Upper lobe of left lung (tissue), 6 donors: ENCODE measurements at places on chromosomes 5 and 9.

DNA sequence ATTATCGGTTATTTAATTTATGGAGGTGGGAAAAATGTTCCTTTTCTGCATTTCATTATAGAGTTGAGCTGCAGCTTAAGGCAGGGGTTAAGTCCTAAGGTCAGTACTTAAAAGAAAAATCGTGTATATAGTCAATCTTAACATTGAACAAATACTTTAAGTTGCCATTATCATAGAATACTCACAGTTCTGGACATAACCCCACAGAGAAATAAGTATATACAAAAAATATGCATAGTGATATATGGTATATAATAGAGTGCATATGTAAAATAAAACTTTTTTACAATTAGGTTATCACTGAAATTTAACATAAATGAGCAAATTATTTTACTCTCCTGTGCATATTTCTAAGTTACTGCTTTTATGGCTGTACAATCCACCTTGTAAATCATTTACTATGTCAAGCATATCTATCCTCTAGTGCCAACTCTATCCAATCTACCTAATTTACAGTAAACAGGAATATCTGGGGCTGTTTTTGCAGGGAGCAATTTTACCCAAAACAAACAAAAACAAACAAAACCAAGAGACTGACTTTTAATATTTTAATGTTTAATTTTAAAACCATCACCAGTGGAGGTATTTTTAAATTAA lies 28.8 kb downstream of the TTC39B start:
- DNase-seq: no peak

- DNase-seq: peak; percentile 22
Observed at GRCh38 chr5:76083555-76084495, 642 bp downstream of the SV2C start.

DNA sequence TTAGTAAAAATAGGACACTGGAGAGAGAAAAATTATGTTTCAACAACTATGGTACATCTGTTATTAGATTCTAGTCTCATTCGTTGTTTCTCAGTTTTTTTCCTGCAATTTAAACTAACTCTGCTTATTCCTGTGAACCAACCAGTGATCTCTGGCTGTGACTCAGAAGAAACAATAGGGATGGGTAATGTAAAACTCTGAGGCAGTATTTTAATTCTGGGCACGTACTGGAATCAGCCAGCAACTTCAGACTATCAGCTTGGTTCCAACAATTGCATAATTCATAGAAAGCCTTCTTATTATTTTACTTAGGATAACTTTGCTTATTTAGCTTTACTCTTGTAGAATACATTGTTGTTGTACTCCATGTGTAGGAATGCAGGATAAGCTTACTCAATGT lies 28.8 kb downstream of the MLLT3 start:
- no peak for DNase-seq

- peak; percentile 26 for DNase-seq
Observed at GRCh38 chr5:159469496-159470372, 139.4 kb upstream of the IL12B start.

DNA sequence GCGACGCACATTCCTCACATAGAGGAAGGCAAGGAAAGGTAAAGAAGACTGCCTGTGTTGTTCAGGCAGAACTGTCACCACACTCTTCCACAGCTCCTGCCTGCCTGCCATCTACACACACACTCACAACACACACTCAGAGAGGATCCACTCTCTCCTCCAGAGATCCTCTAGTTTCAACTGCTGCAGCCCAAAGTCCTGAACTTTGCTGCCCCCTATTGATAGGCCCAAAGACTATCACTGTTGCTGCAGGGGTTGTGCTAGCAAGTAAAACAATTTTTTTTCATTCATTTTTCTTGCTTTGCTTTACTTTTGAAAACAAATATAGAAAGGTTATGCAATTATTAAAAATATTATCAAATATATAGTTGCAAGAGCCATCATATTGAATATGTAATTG lies 5.9 kb upstream of the CFAP90 start:
- DNase-seq: no peak

GRCh38 chr5:7980881-7981280 lies 111.9 kb downstream of the MTRR start:
- DNase-seq: no peak

DNA sequence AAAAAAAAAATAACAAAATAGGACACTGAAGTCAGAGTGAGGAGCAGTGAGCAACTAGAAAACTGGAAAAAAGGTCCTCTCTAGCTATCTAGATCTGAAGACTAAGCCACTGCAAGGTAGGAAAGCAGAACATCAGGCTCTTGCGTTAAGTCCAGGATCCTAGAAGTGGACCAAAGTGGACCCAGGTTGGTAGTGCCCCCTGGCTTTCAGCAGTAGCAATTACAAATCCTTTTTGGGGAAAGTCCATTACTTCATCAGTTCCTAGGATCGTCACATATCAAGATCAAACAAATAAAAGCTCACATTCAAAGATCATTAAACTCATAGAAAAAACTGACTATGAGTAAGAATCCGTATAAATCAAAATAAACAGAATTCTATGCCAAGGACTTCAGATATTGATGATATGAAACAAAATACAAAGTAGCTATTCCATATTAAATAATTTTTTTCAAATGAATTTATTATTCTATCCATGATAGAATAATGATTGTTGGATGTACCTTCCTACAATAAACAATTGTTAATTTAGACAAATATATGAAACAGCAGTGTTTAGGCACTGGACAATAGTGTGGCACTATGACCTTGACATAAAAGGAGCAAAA lies 6.5 kb upstream of the RICTOR start:
- no peak for DNase-seq

DNA sequence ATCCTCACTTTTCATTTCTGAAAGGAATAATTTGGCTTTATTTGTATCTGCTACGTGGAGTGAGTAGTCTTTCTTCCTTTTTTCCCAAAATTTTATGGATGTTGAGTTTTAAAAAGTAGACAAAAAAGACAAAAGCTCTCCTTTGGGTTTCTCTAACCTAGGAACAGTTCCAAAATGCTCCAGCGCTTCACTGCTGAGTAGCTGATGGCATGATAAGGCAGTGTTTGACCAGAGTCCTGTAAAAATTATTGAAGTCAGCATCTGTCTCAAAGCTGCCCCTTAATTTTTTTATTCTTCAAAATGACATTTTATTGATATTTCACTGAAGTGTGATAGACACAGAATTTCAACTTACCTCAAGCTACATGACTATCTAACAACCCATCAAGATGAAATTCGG lies 219.0 kb downstream of the ADAMTSL1 start:
- DNase-seq: no peak

DNA sequence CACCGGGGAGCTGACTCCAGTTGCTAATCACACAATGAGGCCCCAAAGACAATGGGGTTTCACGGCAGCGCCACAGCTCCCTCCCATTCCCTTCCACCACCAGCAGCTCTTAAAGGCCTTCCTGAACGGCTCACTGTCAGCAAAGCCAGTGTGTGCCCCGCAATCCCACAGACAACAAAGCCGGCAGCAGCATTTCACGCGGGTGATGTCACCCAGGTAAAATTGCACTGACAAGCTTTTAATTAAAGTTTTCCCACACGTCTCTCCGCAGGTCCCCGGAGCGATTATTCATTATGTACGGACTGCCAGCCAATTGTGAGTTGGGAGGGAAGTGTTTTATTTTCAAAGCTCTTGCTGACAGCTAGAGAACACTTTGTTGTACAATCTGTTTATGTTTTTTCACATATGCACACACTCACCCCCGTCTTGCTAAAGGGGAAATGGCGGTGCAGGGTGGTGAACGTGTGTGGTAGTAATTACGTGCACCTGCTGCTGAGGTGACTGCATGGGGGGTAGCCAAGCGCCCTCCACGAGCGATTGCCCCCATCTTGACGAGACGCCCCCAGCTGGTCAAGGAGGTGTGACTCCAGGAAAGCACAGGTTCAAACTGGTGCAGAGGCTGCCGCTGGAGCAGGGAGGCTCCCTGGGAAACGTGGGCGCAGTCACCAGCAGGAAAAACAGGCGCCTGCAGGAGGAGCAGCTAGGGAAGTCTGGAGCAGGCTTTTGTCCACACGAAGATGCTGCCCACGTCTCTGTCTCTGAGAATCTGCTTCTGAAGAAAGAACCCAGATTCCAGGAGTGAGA lies 65.0 kb downstream of the IRX2 start:
- no peak for DNase-seq

DNA sequence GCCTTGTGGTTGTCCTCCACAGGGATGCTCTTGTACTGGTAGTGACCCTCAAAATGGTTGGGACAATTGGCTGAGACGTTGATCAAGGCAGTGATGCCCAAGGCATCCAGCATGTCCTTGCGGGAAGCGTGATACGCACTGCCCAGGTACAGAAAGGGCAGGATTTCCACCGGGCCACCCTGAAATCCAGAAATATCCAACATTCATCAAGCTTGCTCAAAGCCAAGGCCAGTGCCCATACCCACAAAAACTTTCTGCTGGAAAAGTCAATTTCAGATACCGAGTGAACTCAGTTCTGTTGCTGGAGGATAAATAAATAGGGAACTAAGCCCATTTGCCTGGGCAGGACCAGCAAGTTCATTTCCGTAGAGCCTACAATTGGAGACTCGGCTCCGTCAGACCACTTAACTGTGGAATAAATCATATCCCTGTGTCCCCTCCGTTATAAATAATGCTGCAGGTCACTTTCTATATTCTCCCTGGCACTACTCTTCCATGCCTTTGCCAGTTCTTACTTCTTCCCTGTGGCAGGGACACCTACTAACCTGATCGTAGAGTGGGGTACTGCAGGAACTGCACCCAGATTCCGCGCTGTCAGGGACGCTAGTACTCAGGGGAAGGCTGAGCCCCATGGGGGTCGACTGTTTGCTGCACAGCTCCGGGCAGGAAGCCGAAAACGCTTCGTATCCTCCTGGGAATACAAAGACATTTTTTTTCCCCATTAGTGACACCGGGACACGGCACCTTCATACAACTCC lies 1.2 kb downstream of the DUSP1 start:
- DNase-seq: peak; percentile 39

DNA sequence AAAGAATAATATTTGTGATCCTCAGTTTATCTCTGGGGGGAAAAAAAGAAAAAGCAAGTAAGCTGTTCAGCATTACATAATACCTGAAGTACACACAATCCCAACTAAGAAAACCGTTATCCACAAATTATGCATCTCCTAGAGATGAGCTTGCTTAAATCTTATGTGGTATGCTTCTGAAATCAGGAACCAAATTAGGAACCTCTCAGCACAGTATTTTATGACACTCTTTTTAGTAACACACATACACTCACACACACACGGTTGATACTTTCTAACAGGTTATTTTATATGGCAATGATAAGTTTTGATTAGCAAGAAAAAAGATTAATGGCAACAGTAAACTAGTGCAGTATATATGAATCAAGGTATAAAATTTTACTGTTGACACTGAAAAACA lies 1.2 kb upstream of the ZNF510 start:
- DNase-seq: no peak

- DNase-seq: no peak
Observed at GRCh38 chr5:111840036-111840674, 83.2 kb upstream of the NREP start.

DNA sequence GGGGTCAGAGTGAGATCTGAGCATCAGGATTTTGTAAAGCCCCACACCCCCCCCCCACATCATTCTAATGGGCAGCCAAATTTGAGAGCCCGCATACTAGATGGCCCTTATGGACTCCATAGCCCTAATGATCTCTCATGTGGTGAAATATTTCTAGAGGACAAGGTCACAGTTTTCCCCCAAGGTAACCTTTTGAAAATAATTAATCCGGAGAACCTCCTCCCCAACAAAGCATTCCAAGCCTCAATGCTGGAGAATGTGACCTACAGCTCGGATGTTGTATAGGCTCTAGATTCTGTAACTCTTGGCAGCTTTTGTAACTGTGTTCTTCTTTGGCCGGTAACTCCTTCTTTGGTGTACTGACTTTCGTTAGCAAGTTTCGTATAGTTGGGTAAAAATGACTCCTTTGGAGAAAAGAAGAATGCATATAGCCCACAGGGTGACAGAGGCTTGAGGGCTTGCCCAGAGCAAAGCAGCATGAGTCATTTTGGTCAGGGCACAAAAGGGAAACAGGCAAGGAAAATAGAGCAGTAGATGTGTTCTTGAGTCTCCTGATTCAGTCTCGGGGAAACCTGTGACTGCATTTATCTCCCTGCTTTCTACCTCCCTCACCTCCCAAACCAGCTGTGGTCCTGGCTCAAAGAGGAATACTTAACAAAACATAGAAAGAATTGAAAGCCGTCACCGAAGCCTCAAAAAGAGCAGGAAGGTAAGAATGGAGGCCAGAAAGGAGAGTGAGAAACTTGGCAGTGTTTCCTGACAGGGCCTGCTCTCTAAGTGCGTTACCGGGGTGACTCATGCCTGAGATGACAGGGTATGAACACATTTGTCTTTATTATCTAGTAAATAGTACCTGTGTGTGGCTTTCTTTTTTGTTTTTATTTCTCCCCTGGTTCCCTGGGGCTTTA lies 6.6 kb upstream of the XPA start:
- no peak for DNase-seq

DNA sequence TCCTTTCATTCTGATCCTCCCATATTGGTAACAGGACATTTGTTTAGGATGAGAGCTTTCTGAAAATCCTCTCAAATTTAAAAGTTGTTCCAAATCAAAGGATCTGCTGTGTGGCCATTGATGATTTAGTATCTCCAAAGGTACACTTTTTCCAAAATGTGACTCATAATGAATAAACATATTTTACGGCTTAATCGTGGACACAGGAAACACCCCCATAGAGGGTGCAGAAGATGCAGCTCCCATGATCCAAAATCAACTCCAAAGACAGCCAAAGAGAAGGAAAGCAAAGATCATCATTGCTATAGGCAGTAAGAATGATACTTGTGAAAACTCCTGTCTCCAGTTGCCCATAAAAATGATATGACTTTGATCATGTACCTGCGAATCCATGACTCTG lies 239.7 kb downstream of the PIK3R1 start:
- DNase-seq: no peak

- DNase-seq: no peak
Observed at GRCh38 chr9:135284386-135285134, 195.0 kb upstream of the PPP1R26 start.

- DNase-seq: no peak
Observed at GRCh38 chr9:17349831-17350230, 215.0 kb downstream of the CNTLN start.

- peak; percentile 30 for DNase-seq
Observed at GRCh38 chr5:149671544-149671943, 58.6 kb upstream of the PPARGC1B start.

DNA sequence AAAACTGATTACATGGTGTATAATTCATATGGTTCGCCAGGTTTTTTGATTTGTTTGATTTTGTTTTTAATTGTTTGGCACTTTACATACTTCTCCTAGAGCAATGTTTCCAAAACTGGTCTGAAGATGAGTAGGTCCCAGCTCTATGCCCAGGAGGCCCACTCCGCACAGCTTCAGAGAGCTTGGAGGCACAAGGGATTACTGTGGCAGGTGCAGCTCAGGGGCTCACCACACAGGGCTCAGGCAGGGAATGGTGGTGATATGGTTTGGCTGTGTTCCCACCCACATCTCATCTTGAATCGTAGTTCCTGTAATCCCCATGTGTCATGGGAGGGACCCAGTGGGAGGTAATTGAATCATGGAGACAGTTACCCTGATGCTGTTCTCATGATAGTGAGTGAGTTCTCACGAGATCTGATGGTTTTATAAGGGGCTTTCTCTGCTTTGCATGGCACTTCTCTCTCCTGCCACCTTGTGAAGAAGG lies 296.6 kb downstream of the MED10 start:
- no peak for DNase-seq

- DNase-seq: no peak
Observed at GRCh38 chr5:111299067-111299481, 74.9 kb downstream of the CAMK4 start.

- DNase-seq: no peak
Observed at GRCh38 chr5:93285461-93285860, 295.6 kb downstream of the NR2F1-AS1 start.

- no peak for DNase-seq
Observed at GRCh38 chr9:128523199-128523925, 18.8 kb downstream of the GLE1 start.

GRCh38 chr5:35672995-35673394 lies 55.3 kb downstream of the SPEF2 start:
- DNase-seq: no peak
